ENCODE measurements at places on chromosomes 7 and 10.
A peak's percentile ranks its signal among the peaks of the same experiment; 100 is the strongest.

DNA sequence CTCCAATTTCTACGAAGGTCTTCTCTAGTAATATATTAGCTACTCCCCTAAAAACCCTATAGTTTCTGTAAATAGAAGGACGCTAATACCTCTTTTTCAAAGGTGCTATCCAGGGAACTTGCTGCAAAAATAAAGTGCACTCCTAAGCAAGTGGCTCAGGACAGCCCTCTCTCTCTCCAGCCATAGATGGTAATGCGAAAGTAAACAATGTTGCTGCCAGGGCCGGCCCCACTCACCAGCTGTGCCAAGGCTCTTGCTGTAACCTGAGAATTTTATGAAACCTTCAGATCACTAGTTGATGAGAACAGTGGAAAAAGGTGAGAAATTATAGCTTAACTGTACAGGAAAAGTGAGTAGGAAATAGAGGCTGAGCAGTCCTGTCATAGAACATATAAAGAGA is 10.9 kb upstream of the TAS2R39 start:
- DNase-seq: no peak

- DNase-seq: no peak
Observed at GRCh38 chr10:74748468-74749031, 77.8 kb upstream of the KAT6B start.

DNA sequence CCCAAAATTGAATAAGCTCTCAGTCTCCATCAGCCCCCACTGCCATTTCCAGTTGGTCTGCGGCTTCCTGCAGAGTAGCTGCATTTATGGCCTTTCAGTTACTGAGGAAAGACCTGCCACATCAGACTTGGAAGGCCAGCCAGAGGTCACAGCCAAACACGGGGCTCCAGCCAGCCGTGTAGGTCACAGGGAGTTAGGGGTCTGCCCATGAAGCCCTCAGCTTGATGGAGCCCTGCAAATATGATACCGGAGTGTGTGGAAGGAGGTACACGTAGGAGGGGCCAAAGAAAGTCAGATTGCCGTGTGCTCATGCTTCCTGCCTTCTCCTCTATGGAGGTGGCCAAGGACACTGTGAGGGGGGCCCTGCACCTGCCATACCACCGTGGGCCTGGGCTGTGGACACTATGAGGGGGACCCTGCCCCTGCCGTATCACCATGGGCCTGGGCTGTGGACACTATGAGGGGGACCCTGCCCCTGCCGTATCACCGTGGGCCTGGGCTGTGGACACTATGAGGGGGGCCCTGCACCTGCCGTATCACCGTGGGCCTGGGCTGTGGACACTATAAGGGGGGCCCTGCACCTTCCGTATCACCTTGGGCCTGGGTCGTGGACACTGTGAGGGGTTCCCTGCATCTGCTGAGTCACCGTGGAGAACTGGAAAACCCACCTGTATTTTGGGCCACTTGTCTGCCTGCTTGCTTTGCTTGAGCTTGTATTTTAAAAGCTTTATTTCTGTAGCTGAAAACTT is 335.7 kb upstream of the SHH start:
- DNase-seq: no peak

DNA sequence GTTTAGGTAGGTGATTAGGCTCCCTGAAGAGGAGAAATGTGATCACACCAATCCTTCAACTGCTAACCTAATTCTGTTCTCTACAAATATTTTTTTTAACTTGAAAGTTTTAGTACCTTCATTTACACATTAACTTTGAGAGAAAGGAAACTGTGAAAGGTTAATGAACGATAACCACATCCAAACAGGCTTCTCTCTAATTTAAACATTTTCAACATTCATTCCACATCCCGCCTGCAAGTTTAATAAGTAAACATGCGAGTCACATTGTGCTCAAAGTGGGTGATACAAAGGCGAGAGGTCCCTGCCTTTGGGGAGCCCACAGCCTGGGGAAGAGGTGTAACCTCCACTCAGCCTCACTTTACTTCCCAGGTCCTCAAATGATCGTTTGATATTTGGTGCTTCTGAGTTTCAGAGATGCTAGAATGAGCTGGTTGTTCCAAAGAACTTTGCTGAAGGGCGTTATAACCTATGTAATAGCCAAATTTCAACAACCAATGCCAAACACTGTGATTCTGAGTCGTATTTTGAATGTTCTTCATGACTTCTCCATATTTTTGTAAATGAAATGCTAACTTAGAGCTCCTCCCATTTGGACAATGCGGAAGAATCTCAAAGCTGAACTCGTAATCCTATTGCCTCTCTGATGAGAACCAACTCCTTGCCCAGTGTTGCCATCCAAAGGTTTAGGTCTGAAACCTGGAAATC is 47.5 kb downstream of the DENND2A start:
- DNase-seq: no peak

DNA sequence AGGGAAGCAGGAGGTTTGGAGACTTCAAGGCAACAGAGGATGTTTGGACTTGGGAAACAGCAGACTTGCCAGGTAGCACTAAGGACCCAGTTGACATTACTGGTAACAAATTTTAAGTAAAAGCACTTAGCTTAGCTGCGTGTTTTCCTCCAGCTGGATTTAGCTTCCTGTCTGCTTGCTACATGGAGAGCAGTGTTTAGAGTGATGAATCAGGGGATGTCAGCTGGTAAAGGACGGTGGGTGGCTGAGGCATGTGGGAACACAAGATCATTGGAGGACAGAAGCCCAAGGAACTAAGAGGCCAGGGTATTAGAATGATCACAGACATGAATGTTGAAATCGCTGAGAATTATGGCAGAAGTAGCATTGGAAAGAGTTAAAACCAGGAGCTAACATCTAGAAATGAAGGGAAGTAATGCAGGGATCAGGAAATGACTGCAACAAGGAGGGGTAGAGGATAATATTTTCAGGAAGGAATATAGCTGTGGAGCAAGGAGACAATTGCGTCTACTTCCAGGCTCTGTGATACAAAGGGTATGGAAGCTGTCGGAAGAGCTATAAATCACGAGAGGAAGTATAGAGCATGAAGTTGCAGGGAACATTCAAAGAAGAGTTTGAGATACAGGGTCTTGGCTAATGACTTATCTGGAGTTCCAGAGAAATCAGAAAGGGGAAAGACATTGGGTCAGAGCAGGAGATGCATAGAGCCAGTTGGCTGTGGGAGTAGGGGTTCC is 34.4 kb downstream of the CALD1 start:
- DNase-seq: no peak

- no peak for DNase-seq
Observed at GRCh38 chr10:1754506-1755153, 17.3 kb upstream of the ADARB2 start.

GRCh38 chr7:120941856-120942255 is 8.7 kb upstream of the ING3 start:
- no peak for DNase-seq

DNA sequence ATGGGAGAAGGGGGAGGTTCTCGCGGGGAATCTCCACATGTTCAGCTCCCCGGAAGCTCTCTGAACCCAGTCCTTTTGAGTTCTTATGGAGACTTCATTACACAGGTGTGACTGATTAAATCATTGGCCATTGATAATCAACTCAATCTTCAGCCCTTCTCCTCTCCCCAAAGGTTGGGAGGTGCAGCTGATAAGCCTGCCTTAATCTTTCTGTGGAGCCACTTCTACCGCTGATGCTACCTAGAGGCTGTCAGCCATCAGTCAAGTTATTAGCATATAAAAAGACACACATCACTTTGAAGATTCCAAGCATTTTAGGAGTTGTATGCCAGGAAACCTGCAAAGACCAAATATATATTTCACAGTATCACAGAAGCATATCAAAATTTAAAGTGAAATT is 91.7 kb downstream of the MARCHF5 start:
- DNase-seq: no peak

- DNase-seq: peak; percentile 36
Observed at GRCh38 chr7:24826662-24827020, 69.4 kb upstream of the GSDME start.

- peak; percentile 77 for DNase-seq
Observed at GRCh38 chr10:61882621-61883370, 18.7 kb upstream of the ARID5B start.

DNA sequence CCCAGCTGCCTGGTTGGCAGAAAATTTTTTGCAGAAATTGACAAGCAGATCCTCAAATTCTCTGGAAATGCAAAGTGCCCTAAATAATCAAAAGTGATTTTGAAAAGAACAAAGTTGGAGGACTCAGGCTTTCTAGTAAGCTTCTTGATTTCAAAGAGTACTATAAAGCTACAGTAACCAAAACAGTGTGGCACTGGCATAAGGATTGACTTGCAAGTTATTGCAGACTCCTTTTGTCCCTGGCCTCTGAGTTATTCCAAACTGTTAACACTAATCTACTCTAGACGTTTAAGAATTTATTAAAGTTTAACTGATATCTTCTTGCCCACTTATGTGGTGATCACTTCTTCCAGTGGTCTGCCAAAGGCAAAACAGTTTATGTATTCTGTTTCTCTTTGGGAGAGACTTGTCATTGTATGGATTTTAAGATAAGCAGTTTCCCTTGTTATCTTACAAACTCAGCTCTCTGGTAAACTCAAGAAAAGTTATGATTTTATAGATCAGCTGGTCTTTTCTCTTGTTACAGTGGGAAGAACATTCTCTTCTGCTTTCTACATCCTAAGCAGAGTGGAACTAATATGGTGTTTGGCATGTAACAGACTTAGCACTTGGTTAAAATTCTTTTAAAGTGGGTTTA is 41.4 kb downstream of the LOXL4 start:
- no peak for DNase-seq

GRCh38 chr7:45084336-45084735 is 4.4 kb downstream of the NACAD start:
- DNase-seq: no peak

Data from stimulated activated CD8-positive, alpha-beta memory T cell treated with anti-CD3 and anti-CD28 coated beads, Interleukin-4, amount 100 ng/mL, for 48 hours (primary cell).